Bronchial smooth muscle cell (primary cell): ENCODE measurements at places on chromosomes 7 and 10. TPM values are rescaled to one million over a fixed set of nuclear protein-coding genes. Genes with fewer than 3 reads are reported as not detected.

The PLAU gene
- total RNA-seq = 16.7 and 63.4 TPM in 2 replicates

The CTAGE6 gene
- under 0.01 and 0.17 TPM in 2 replicates for total RNA-seq

The POT1 gene
- 32.6 and 35.2 TPM in 2 replicates for total RNA-seq

The KIN gene
- total RNA-seq = 2.3 and 4.9 TPM in 2 replicates

The LBX1 gene
- under 0.01 TPM in 1 of 2 replicates, not detected in the other for total RNA-seq

The ADCYAP1R1 gene
- total RNA-seq = not detected in 2 replicates

The SPACDR gene
- total RNA-seq = 0.17 and 0.32 TPM in 2 replicates
